ENCODE measurements at places on chromosomes 3 and 15.

GRCh38 chr3:159987291-159987711, 1.3 kb upstream of the IL12A start:
- no peak for DNase-seq

DNA sequence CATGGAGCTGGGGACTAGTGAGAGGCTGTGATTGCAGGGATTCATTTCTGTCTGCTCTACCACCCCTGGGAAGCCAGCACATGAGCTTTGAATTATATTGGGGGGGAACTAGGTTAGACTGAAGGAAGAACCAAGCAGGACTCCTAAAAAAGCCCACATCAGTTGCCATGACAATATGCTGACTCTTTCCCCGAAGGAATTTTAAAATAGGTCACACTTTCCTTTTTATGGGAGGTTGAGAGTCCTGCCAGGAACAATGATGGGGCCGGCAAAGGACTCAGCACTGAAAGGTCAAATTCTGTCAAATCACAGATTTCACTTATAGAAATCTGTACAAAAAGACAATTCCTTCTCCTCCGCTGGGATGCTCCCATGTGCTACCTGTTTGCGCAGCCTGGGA, 130.8 kb downstream of the ZNF621 start:
- no peak for DNase-seq

GRCh38 chr3:185815391-185816282, 9.2 kb downstream of the IGF2BP2 start:
- DNase-seq, result no peak

- DNase-seq, result no peak
Measured at GRCh38 chr3:8805774-8806173, 36.4 kb upstream of the OXTR start.

GRCh38 chr15:35311615-35312014, 226.5 kb upstream of the NANOGP8 start:
- no peak for DNase-seq

Data from PC-9 (cell line).